ENCODE measurements at places on chromosomes 5 and 9.

GRCh38 chr5:56396634-56397033 is 163.5 kb upstream of the ANKRD55 start:
- no peak for DNase-seq

GRCh38 chr5:169933127-169933526 is 47.2 kb downstream of the INSYN2B start:
- no peak for DNase-seq

DNA sequence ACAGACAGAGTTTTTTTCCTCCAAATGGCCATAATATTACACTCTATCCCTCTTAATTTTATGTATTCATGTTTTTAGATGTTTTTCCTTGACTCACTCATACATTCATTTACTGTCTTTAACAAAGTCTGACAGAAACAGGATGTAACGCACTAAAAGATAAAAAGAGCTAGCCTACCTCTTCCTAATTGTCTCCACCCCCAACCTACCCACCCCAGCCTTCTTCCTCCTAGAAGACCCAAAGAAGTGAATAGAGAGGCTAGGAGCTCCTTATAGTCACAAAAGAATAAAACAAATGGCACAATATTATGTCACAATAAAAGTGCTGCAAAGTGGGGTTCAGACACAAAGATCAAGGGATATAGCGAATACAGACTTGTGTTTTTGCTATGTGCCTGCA is 719 bp downstream of the NOL8 start:
- peak; percentile 42 for DNase-seq

GRCh38 chr5:115544043-115544435 is 536 bp downstream of the FEM1C start:
- DNase-seq: peak; percentile 76

GRCh38 chr5:65366655-65367054 is 115.1 kb downstream of the ADAMTS6 start:
- DNase-seq: no peak

DNA sequence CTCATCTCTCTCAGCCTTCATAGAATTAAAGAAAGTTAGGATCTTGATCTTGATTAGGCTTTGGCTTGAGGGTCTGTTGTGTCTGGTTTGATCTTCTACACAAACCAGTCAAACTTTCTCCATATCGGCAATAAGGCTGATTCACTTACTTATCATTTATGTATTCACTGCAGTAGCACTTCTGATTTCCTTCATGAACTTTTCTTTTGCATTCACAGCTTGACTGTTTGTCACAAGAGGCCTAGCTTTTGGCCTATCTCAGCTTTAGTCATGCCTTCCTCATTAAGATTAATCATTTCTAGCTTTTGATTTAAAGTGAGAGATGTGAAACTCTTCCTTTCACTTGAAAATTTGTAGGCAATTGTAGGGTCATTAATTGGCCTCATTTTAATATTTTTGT is 62.8 kb downstream of the SH3RF2 start:
- DNase-seq: no peak

DNA sequence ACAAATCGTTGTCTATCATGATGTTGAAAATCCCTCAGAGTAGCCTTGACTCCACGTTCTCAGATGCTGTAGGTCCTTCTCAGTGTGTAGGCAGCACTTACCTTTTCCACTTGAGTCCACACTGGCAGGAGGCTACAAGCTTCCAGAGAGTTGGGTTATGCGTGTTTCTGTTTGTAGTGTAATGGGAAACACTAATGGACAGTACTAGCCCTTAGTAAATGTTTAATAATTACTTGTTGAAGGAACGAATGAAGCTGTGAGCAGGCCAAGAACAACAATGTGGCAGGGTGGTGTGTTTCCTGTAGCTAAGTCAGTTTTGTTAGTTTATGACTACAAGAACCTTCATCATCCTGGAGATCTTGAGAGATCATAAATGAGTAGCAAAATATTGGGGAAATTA is 83.5 kb downstream of the ARHGAP26 start:
- no peak for DNase-seq

DNA sequence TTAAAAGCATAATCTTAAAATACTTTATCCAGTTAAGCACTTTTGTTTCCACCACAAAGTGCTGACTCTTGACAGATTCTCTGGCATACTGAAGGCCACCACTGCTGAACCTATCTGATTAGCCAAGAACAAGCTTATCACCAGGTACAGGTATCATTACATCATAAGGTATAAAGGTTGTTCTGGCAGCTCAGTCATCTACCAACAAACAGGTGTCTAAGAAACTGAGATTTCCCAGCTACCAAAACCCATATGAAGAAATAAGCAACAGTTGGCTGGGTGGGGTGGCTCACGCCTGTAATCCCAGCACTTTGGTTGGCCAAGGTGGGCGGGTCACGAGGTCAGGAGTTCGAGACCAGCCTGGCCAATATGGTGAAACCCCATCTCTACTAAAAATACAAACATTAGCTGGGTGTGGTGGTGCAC is 5.0 kb downstream of the MTMR12 start:
- DNase-seq: no peak

DNA sequence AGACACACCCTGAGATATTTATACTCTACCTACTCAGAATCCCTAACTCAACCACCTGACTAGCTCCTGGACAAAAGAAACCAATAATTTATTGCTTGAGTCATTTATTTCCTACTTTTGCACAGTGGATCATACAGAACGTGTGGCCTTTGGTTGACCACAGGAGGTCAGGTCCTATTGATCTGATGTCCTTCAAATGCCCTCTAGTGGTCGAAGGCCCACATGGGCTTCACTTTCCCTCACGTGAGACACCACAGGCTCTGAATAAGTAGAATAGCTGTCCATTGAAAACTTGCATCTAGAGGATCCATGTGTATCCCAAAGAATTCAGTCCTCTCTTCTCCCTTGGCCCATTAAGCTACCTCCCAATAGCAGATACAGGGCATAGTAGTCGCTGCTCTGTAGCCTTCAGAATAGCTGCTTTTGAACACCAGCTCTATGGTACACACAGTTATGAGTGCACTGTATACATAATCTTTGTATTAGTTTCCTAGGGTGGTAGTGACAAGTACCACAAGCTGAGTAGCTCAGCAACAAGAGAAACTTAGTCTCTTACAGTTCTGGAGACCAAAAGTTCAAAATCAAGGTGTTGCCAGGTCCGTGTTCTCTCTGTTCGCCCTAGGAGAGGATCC is 177.6 kb upstream of the SMARCA2 start:
- peak; percentile 78 for DNase-seq

GRCh38 chr5:41118177-41118576 is 47.0 kb upstream of the MROH2B start:
- no peak for DNase-seq

DNA sequence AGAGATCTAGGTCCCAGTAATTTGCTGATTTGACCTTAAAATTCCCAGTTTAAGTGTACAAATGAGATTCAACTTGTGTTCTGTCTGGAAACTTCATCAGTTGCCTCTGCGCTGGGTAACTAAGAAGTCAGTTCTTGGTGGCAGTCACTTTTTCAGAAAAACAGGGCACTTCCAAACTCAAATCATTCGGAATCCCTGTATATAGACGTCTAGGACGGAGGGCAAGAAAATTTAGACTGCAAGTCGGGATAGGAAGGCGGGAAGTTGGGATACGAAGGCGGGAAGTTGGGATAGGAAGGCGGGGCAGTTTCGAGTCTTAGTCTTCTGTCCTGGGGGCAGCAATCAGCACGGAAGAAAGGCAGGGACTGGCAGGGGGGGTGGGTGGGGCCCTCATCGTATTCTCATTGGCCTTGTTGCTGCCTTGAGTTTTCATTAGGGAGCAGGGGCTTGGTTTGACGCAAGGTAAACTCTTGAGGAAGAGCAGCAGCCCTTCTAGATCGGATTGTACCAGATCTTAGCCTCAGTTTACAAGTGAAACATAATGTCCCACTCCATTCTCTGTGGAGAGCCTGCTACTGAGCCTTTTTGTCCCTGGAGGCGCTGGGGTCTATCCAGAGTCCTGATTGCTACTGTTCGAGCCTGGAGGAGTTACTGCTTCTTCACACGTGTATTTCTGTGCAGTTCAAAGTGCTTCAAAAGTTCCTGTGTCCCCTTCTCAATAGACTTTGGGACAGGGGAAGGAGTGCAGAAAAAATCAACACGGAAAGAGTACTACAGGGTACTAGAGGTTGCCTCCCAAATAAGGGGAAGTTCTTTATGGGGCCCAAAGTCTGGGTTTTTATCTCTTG is 2.7 kb upstream of the PURA start:
- DNase-seq: no peak

DNA sequence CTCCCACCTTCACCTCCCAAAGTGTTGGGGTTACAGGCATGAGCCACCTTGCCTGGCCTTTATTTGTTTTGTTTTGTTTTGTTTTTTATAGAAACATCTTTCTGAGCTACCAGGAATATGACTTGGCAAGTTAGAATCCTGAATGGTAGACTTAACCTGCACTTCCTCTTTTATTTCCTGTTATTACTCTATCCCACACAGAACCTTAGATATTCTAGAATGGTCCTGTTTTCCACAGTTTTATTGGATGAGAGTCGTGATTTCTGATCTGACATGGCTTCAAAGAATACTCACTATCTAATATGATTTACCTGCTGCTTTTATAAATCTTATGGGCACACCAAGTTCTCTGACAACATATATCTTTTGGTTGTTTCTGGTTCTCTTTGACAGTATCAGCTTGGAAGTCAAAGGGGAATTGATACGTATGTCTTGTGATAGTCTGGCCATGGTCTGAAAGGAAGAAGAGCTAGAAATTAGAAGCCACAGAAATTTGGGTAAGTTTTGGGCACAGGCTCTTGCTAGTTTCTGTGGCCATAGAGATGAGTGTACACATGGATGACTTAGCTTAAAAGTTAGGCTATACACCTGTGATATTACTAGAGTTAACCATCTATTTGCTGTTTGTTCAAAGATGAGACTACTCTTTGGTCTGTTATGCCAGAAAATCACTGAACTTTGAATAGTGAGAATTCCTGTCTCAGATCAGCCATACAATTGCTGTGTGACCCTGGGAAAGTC is 4.7 kb upstream of the PANK3 start:
- DNase-seq: no peak

DNA sequence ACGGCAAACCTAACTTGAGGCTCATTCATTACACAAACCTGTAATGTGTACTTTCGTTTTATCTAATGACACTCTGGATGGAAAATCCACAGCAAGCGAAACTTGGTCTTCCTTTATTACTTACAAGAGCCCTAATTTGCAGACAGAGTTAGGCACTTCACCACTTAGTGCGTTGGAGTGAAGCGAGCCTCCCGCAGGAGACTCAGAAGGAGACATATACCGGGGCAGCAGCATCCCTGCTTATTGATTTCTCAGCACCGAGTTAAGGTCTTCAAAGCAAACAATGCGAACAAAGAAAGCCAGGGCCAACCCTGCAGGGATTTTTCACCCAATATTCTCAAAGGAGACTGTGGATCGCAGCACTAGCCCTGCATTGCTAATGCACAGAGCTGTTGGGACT is 28.6 kb downstream of the LSM11 start:
- DNase-seq: no peak

DNA sequence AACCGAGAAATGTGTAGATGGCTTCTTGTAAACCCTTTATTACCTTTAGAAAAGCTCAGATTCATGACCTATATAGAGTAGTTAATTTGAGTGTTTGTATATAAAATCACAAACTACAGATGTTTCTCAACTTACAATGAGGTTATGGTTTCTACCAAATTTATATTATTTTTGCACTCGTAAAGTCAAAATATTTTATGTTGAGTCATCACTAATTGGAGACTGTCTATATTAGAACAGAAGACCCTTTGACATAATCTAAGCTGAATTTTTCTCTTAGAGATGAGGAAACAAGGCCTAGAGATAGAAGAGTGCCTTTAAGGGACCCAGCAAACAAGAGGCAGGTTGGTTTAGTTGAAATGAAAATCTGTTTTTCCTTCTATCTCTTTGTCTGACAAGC is 20.0 kb upstream of the NMUR2 start:
- DNase-seq: no peak

GRCh38 chr5:36059571-36060419 is 6.9 kb downstream of the UGT3A2 start:
- DNase-seq: no peak

Data from NB4 (cell line).